ENCODE measurements at places on chromosomes 6 and 20.

DNA sequence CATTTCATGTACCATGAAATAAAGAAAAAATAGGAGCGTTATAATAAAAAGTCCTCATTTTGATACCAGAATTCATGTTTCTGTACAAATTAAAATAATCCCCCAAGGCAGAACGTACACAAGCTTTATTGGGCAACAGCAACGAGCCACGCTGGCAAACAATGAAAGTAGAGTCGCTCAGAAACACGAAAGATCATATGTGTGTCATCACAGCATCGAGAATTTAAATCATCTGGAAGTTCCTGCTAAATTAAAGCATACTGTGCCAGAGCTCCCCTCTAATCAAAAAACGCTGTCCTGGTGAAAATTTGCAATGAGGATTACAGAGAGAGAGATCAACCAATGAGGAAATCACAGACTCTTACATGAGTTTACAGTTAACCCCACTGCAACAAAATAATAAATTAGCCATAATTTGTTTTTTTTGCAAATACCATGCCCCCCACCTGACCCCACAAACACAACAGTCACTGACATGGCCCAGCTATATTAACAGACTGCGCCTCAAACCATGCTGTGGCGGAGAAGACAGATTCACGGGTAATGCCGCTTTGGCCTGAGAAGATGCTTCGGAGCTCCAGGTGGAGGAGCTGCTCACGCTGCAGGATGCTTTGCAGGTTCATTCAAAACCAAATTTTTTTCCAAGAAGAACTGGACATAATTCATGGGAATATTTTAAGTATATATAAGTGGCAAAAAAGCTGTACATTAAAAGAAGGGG is 54.3 kb upstream of the NFATC2 start:
- no peak for DNase-seq

DNA sequence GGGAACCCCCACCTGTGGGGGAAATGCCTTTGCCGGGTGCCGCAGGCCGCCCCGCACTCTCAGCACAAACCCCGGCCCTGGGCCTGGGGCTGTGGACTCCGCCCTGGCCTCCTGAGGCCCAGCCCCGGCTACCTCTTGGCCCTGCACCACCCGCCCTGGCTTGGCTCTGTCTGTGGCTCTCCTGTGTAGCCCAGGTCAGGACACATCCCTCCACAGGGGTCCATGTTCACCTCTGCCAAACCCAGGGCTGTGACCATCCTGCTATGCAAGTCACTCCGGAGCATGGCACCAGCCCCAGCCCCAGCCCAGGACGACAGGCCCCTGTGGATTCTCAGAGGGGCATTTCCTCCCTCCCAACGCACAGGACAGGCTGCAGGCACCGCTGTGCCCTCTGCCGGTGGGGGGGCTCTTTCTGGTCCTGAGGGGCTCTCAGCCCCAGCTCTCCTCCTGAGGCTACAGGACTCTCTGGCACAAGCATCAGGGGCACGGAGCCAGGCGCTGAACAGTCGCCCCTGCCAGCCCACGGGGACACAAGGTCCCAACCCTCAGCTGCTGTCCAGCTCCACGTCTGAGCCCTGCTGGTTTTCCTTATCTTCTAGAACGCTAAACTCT is 45.7 kb downstream of the TAF4 start:
- DNase-seq = no peak

DNA sequence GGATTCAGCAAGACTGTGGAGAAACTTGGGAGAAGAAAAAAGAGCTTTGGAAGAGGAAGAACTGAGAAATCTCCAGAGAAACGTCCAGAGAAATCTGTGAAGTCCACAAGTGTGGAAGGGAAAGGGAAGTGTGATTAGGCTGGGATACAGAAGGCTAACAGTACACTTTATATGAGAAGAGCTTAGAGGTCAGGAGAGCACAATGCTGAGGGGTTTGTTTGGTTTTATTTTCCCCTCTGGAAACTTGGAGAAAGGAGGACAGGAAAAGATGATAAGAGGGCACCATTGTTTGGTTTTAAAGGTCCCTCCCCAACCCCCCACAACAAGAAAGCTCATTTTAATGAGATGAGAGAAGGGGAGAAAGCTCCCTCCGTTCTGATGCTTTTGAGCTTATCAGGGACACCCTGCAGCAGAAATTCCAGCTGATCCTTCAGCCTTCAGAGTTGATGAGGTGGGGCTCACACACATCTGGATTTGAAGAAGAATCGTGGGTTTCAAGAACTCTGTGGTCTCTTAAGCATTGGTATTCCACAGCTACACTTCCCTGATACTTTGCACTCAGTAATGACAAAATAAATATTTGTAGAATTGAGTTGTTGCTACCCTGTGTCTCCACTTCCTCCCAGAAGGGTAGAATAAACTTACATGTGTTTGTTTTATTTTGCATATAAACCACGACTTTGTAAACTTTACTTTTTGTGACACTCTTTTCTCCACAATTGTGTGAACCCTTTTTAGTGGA is 1.9 kb downstream of the NT5E start:
- no peak for DNase-seq

DNA sequence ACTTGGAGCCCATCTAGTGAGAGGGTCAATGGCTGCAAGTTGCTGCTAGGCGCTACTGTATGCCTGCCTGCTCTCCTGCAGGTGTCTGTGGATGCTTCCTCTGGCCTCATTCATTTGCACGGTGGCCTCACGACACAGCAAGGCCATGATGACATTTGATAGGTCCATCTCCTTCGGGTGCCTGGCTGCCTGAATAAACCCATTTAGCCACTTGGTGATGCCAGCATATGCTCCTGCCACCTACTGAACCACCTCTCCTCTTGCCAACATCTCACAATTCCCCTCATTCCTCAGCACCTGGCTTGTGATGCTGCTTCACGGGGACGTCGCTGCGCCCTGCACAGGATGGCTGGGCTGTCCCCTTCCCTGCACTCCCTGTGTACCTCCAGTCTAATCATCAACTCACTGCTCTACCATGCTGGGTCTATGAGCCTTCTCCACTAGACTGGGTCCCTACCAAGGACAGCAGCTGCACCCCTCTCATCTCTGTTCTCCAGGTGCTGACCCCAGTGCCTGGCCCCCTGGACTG is 51.1 kb downstream of the AGPAT4 start:
- no peak for DNase-seq

DNA sequence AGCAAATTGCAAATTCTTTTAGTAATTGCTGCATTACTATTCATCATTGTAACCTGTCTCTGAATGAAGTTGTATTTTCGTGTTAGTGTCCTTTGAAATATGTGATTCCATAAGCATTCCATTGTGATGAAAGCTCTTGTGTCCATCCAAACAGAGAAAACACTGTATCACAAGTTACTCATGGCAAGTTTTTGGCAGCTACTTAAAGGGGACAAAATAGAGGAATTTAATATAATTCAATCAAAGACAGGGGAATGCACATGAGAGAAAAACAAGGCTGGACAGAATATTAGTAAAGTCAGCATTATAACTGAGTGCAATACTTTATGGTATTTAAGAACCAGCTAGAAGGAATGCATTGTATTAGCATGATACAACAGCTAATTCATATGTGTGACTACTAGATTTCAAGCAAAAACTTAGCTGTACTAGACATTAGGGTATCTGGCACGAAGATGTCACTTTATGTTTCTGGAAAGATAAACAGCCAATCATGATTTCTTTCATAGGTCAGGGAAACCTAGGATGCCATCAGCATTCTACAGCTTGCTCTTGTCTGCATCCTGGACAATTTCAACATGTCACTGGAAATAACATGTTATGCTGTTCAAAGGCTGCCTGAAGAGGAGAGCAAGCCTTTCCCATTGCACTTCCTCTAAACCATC is 270.6 kb upstream of the MARCKS start:
- no peak for DNase-seq

DNA sequence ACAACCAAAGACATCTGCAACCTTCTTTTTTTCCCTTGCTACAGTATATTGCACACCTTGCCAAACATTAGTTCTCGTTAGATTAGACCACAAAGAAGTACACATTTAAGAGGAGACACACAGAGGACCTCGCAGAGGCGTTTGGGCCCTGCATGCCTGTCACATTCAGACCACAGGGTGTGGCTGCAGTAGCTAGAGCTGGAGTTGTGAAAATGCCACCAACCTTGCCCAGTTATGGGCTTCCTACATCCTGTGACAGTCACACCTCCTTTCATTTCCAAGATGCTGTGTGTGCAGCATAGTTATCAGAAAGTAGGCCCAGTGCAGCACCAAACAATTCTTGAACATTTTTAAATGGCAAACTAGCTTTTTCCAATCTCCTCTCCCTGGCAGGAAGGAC is 2.4 kb downstream of the SYNE1 start:
- DNase-seq = no peak

GRCh38 chr20:23059846-23060245 is 10.4 kb upstream of the THBD start:
- no peak for DNase-seq

DNA sequence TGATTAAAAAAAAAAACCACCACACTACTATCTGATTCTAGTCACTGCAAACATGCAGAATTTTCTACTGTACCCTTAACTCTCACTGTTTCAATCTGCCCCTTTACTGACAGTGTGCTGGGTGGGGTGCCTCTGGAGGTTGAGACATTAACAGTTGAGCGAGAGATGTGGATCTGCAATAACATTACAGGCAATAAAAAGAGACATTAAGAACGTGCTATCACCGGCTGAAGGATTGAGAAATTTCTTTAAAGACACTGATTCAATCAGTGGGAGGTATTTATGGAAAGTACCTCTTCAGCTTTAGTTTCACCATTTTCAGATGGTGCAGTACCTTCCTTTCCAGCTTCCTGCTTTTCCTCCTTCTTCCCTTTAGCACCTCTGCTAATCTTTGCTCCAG is 32.5 kb downstream of the HMGN3 start:
- DNase-seq = no peak

DNA sequence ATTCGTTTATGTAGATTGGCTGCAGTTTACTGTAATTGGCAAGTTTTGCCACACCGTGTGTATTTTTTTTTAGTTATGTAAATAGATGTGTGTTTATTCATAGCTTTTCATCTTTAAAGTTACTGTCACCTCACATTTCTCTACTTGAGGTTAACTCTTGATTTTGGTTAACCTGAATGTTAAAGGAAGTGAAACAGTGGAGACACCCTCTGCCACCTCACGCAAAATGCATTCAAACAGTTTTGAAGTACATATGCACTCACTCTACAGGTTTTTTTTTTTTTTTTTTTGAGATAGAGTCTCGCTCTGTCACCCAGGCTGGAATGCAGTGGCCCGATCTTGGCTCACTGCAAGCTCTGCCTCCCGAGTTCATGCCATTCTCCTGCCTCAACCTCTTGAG is 17.7 kb downstream of the OR2A4 start:
- DNase-seq = no peak

GRCh38 chr6:4377603-4378002 is 242.2 kb upstream of the ECI2 start:
- DNase-seq = no peak

GRCh38 chr6:217048-217659 is 75.1 kb upstream of the DUSP22 start:
- no peak for DNase-seq

GRCh38 chr6:41062056-41062455 is 9.1 kb downstream of the APOBEC2 start:
- no peak for DNase-seq

DNA sequence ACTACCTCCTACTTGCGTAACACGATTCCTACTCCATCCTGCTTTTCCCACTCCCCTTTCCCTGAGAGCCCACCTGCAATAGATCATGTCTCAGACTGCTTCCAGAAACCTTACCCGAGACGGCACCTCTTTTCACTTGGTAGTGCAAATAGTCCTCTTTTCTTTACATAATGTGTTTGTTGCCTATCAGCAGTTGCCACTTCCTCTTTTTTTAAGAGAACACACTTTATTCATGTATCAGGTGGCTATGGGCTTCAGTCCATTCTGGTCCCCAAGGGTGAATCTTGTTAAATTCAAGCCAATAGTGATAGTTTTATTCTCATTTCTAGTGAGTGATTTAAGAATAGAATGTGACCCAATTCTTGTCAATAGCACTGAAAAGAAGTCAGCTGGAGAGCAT is 57.7 kb upstream of the FERMT1 start:
- no peak for DNase-seq

GRCh38 chr6:38179794-38180430 is 360.4 kb downstream of the ZFAND3 start:
- DNase-seq = no peak

GRCh38 chr6:163094881-163095280 is 319.6 kb upstream of the QKI start:
- no peak for DNase-seq

- DNase-seq = no peak
Measured at GRCh38 chr6:108791700-108792099, 56.5 kb upstream of the ARMC2 start.

GRCh38 chr6:18260448-18261106 is 3.8 kb downstream of the DEK start:
- DNase-seq = no peak

DNA sequence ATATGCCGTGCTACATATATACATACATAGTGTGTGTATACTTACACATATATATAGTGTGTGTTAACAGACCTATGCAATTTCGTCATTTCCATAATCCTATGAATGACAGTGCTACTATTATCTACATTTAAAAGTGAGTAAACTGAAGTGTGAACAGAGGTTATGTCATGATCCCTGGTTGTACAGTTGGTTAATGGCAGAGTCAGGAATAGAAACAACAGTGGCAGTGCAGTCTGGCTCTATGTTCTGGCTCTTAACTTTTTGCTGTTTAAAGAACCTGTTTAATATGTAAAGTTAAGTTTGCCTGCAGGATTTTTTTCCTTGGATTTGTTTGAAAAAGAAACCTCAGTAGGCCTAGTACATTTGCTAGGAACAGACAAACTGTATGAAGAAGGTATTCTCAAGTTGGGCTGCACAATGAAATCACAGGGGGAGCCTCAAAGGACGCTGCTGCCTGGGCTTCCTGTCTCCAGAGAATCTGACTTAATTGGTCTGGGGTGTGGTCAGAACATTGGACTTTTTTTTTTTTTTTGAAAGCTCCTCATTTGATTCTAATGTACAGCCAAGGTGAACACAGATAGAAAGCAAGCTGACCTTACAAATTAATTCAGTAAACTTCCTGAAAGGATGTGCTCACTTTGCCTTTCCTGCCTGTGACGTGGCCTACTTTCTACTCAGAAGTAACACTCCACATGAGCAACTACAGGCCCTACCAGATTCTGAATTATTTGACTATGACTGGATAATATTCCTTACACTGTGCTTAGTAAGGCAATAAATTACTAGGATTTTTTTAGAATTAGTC is 29.4 kb downstream of the PLCB1 start:
- DNase-seq = no peak

- no peak for DNase-seq
Measured at GRCh38 chr20:6703047-6703446, 64.4 kb upstream of the BMP2 start.

GRCh38 chr20:1536893-1537730 is 20.4 kb downstream of the SIRPD start:
- DNase-seq = no peak

GRCh38 chr20:62068997-62069396 is 3.3 kb upstream of the TAF4 start:
- no peak for DNase-seq

DNA sequence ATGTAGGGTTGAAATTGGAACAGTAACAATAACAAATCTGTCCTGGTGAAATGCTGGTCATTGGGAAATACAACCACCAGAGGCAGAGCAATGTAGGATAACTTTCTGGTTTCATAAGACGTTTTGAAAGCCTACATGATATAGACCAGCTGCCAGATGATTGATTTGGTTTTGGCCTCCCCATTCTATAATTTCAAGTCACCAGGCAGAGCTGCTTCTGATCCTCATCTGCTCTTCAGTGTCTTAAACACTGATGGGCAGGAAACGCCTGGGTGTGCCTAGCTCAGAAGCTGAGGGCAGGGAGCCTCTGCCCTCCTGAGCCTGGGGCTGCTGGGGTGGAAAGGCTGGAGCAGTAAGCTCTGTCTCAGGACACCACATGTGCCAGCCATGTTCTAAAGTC is 24.5 kb downstream of the DHX35 start:
- no peak for DNase-seq
